Breast epithelium (tissue), 4 donors: ENCODE measurements at places on chromosomes 5 and 9.

- DNase-seq = no peak
These were observed 704 bp downstream of the CCDC112 start for GRCh38 chr5:115295777-115296123.

GRCh38 chr9:123291736-123292135 lies 23.4 kb upstream of the STRBP start:
- no peak for DNase-seq

- DNase-seq = no peak
These were observed 102.5 kb downstream of the TLE4 start for GRCh38 chr9:79674052-79674777.

DNA sequence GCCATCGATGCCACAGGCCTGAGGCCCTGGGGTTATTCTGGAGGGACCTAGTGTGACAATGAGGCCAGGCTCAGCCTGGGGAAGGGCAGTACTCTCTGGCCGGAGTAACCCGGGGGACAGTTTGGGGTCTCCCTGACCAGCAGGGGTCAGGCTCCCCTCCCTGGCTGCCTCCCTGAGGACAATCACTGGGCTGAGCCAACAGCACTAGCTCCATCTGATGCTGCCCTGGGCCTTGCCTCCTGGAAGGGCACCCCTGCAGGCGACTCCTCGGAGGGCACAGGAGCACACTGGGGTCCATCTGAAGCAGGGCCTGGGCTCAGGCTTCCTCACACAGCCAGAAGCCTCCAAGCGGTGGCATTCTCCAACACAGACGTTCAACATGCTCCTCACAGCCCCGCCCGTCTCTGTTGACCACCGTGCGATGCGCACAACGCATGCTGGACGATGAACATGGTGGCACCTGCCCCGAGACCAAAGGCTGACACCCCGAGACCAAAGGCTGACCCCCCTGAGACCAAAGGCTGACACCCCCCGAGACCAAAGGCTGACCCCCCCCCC lies 68.3 kb downstream of the ADAMTS2 start:
- DNase-seq = no peak

GRCh38 chr5:98307811-98308210 lies 465.7 kb upstream of the RGMB start:
- no peak for DNase-seq

DNA sequence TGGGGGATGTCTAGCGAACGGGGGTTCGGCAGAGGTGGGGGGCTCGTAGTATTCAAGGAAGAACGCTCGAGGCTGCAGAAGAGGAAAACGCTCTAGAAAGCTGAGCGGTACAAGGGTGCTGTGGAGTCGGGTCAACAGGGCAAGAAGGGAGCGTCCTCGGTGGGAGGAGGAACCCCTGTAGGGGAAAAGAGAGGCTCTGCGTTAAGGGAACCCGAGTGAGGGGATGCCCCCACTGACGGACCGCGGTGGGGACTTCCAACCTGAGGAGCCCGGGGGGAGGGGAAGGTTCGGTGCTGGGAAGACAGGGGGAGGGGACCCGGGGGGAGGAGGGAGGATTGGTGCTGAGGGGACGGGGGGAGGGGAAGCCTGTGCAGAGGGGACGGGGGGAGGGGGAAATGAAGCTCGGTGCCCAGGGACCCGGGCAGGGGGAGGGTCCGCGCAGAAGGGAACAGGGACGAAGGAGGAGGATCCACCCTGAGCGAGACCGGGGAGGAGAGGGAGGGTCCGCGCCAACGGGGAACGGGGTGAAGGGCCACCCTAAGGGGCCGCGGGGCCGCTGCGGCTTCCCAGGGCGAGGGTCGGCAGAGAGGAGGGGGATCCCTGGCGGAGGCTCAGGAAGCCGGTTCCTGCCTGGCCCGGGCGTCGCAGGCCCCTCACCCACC lies 621 bp downstream of the NR6A1 start:
- DNase-seq = no peak

DNA sequence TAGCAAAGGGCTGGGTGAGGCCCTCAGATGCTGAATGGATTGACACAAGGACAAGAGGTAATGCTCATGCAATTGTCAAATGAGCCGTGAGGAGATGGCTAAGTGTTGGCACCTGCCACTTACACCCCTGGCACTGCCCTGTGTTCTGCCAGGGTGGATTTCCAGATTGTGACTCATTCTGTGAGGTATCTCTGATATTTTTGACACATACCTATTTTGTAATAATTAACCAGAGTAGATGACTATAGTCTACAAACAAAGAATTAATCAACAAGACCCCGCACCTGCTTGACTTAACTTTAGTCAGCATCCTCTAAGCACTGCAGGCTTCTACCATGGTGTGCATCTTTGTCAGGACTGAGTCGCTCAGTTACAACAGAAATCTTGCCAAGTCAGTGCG lies 200.8 kb downstream of the DIRAS2 start:
- no peak for DNase-seq

GRCh38 chr5:23639326-23639725 lies 131.9 kb downstream of the PRDM9 start:
- DNase-seq = no peak

GRCh38 chr9:95750725-95751519 lies 124.6 kb upstream of the ERCC6L2 start:
- no peak for DNase-seq

DNA sequence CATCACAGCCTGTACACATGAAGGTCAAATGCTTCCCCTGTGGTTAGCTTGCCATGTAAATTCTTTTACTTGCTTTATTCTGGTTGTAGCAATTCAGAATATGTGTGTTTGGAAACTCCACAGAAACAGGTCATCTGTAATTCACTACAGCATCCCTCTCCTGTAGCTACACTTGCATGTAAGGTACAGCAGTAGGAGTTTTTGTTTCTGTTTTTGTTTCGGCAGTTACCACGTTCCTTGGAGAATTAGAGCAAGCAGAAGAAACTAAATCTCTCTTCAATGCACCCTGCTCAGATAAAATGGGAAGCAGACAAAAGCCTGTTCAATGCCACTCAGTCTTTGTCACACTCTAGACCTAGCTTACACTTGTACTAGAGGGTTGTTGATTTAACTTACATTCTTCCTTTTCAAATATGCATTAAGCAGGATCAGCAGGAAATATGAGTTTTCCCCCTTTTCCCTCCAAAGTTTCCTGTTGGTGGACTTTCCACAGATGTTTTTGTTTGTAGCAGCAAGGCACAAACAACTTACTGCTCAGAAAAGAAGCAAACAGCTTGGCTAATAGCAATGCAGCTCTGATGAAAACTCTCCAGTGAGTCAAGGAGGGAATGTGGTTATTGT lies 80.9 kb downstream of the YIPF5 start:
- DNase-seq = no peak

GRCh38 chr5:54894957-54895815 lies 90.2 kb downstream of the ESM1 start:
- DNase-seq = no peak

DNA sequence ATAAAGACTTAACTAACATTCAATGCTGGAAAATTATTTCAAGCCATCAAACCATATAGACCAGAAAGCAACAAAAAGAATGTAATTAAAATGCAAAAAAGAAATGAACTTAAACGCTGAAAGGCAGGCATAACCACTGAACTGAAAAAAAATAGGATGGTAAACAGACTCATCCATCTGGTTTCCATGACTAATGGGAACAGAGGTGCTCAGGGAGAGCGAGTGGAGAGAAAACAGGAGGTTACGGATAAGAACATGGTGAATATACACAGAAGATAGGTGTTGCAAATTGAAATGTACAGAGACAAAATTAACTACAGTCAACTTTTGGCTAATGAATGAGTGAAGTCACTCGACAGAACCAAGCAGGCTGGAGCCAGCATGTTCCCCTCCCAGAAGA lies 43.5 kb upstream of the RNF38 start:
- no peak for DNase-seq

- no peak for DNase-seq
These were observed 1185.5 kb upstream of the WWC1 start for GRCh38 chr5:167105941-167106340.

GRCh38 chr5:151721812-151722391 lies 35.2 kb upstream of the SPARC start:
- DNase-seq = no peak

DNA sequence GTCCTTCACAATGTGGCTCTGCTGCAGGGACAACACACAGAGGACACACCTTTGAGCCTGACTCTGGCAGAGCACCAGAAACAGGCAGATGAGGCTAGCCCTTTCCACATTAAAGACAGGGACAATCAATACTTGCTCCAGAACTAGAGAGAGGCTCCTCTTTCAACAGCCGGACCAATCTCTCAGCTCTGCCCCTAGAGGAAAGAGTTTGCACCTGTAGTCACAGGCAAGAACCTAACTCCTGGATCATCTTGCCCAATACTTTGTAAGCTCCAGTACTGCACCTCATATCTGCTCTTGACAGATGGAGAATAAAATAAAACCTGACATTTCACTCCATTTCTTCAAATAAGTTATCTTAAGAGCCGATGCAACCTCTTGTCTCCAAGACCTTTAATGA lies 52.1 kb downstream of the EPB41L4A start:
- DNase-seq = no peak

DNA sequence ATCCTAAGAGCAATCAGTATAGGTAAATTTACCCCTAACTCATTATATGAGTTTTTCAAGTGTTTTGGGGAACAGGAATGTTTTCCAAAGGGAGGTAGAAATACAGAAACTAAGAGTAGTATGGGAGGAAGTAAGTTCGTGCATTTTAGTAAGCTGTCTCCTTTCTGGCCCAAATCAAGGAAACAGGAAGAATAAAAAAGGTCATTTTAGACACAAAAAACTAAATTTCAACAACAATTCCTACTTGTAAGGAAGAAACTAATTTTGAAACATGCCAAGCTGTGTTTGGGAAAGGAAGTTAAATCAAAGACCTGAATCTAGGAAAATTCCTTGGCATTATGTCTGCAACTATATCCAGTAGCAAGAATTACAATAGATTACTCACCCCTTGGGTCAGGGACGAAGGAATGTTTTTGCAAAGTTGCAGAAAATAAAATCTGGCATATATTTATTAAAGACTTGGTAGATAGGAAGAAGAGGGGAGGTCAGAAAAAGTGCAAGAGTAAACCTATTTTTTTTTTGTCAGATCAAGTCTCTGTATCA lies 6.5 kb upstream of the RPS6 start:
- no peak for DNase-seq
